NCI-H82 (cell line): ENCODE measurements at places on chromosomes 7 and 10.
A peak's percentile ranks its signal among the peaks of the same experiment; 100 is the strongest.

DNA sequence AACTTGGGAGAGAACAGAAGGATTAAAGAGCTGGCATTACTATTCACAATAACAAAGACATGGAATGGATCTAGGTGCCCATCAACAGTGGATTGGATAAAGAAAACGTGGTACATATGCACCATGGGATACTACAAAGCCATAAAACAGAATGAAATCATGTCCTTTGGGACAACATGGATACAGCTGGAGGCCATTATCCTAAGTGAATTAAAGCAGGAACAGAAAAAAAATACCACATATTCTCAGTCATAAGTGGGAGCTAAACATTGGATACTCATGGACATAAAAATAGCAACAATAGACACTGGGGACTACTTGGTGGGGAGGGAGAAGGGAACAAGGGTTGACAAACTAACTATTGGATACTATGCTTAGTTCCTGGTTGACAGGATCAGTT lies 133.2 kb upstream of the ITGB1 start:
- DNase-seq = no peak

- peak; percentile 93 for DNase-seq
Measured at GRCh38 chr7:84194484-84195271, at the start of gene SEMA3A. Gene SEMA3A (minus strand): TSS chr7:84194789. CDS start chr7:84194586, 203 bp downstream.

GRCh38 chr7:29329686-29330085 lies 135.1 kb downstream of the CHN2 start:
- no peak for DNase-seq

GRCh38 chr10:110268442-110268841 lies 36.3 kb downstream of the SMNDC1 start:
- no peak for DNase-seq

- no peak for DNase-seq
Measured at GRCh38 chr7:158110034-158110590, 477.5 kb downstream of the PTPRN2 start.

GRCh38 chr10:34206078-34206934 lies 608.8 kb downstream of the PARD3 start:
- no peak for DNase-seq

DNA sequence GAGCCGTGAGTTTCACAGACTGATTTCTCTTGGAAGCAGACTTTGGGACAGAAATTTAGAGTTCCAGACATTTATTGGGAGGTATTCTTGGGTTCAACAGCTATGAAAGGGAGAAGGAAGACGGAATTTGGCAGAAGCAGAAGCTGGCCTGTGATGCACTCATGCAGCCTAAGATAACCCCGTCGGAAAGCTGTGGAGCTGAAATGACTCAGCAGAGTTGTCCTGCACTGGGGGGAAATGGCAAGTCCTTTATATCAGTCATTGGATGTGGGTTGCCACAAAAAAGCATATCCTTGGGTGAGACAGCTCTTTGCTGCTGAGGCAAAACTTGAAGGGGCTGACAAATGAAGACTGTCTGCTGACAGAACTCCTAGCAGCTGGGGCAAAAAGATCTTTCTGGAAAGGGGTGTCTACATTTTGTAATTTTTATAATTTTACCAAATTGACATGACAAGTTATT lies 11.5 kb upstream of the MICU1 start:
- DNase-seq = no peak

DNA sequence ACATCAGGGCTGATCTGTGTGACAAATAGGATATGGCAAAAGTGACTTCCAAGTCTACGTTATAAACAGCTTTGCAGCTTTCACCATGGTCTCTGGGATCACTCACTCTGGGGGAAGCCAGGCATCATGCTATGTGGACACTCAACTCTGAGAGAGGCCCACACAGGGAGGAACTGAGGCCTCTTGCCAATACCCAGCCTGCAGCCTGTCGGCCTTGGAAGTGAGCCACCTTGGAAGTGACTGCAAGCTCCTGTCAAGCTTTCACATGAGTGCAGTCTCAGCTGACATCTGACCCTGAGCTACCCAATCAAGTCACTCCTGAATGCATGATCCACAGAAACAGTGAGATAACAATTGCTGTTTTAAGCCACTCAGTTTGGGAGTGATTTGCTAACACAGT lies 56.5 kb downstream of the MMRN2 start:
- DNase-seq = no peak

DNA sequence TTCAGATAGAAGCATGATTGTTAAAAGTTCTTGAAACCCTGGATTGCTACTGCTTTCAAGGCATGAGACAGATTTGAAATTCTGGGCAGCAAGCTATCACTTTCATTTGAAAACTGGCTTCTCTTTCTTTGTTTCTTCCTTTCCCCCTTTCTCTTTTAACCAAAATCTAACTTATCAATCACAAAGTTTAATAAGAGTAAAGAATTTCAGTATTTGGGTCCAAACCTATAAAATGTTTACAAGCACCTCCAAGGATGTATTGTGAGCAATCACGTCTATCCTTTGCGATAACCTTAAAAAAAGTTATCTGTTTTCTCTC lies 21.6 kb upstream of the RPA3 start:
- no peak for DNase-seq

- DNase-seq = no peak
Measured at GRCh38 chr10:124721330-124722045, 22.7 kb downstream of the FAM53B start.

DNA sequence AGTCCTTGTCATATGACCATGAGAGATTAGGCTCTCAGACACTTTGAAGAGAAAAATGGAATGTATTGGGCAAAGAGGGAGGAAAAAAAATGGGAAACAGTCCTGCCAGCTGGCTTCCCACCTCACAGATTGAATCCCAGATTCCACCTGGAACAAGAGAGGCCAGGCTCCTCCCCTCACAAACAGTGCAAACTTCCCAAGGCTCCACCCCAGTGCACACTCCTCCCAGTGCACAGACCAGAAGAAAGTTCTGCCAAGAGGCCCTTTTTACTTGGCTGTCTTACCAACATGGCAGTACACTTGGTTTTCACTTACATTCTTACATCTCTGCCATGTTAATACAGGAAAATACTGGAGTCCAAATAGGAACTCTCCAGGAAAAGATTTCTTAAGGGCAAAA lies 202.3 kb downstream of the AHR start:
- no peak for DNase-seq

DNA sequence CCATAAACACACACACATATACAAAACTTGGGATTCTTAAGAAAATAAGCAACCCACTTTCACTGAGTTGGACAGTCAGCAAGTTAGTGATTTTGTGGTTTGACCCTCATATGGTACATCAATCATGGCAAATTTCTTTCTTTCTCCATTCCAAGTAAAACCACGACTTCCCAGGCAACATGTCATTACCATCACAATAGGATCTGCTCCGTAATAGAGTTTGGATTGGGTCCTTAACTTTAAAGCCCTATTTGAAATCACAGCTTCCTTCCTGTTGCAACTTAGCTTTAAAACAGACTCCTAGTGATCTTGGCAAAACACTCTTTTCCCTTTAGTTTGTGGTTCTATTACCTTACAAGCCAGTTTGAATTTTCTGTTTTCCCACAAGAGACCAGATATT lies 483.6 kb downstream of the INHBA start:
- DNase-seq = no peak

DNA sequence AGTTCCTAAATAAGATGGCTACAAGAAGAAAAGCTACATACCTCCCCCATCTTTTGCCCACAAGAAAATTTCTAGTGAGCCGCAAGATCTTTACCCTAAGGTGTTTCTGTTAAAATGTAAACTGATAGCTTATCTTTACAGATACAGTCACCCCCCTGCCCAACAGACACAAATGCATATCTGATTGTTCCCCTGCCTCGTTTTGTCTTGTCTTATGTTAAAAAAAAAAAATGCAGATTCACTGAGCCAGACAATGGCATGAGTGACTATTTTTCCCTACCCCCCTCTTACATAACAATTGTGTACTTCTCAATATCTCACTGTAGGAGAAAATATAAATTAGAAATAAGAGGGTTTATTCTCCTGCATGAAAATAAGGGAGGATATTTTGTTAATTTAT lies 8.5 kb downstream of the ZNF138 start:
- DNase-seq = no peak

DNA sequence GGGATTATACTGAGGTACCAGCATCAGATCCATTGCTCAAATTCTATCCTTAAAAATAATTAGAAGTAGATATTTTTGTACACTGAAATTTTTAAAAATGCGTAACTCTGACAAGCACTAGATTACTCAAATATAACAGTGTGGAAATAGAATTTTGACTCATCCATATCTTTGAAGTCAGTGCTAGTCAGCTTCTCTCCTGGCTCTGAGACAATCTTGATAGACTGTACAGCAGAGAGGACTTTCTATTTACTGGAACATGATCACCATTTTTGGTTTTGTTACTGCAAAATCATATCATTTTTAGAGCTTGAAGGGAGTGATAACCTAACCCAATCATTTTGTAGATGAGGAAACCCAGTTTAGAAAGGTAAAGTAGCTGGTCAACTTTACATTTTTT lies 195.0 kb downstream of the MTERF1 start:
- DNase-seq = no peak

DNA sequence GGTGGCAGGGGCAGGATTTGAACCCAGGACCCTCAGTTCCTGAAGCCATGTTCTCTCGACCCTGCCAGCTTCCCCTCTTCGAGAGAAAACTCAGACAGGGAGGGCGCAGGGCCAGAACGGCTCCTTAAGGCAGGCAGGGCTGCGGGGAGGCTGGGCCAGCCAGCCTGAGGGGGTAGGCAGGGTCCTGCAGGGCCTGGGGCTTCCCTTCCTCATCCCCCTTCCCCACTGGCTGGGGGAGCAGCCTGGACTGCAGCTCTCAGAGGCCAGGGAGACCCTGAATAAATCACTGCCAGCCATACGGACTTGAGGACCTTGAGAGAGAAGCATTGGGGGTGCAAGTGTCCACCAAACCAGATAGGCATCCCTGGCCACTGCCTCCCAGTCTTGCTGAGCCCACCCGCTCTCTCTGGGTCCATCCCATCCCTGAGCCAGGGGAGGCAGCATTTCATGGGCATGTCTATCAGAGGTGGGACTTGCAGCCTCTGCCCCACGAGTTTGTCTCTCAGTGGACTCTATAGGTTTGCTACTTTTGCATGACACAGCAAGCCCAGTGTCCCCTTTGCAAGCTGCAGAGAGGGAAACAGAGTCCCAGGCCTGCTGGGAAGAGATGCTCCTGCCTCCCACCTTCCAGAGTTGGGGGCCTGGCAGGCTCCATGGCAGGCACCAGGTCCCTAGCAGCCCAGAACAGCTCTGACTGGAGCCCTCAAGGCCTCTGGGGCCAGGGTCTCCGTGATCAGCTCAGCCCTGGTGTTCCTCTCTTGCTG lies 70.9 kb downstream of the MYL10 start:
- no peak for DNase-seq

DNA sequence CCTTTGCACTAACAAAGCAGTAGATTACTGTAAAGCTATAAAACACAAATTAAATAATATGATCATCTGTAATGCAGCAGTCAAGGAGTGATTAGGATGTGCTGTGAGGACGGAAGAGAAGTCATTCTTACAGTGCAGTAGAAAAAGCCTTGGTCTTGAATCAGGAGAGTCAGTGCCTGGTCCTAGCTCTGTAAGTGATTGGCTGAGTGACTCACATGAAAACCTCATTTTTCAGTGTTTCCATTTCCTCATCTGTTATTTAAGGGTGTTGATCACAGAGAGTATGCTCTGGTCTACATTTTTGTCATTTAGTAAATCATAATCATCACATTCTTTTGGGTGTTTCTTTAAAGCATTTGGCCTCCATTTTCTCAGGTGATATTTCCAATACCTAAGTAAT lies 717.8 kb downstream of the LRMDA start:
- no peak for DNase-seq

DNA sequence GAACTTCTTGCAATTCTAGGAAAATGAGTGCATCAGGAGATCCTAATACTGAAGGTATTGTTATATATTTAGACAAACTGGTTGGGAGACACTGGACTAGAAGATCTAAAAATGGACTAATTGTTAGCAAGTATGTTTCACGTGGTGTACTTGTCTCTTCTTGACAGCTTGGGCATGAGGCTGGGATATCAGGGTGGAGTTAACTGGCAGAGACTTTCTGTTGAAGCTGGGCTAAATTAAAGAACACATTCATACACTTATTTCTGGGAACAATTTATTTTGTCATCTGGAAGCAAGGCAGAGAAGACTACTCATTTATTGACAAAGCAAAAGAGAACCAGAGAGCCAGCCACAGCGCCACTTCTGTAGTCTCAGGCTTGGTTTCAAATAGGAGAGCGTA lies 25.9 kb downstream of the TYW1 start:
- no peak for DNase-seq

- no peak for DNase-seq
Measured at GRCh38 chr7:131624536-131624935, 68.1 kb upstream of the PODXL start.

DNA sequence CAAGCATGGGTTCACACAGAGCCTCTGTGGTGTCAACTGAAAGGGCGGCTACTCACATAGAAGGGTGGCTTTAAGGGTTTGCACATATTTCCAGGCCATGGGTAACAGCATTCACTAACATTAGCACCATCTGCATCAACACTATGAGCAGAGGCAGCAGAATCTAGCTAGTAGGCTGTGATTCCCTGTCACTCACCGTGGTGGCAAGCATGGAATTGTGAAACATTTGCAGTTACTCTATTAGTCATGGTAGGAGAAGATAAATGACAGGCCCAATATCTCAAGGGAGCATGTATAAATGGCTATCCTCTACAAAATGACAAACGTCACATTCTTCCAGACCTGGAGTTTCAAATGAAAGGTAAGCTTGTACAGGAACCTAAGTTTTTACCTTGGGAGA lies 32.2 kb upstream of the CUBN start:
- DNase-seq = no peak

- no peak for DNase-seq
Measured at GRCh38 chr10:129525401-129525801, 58.4 kb downstream of the MGMT start.

DNA sequence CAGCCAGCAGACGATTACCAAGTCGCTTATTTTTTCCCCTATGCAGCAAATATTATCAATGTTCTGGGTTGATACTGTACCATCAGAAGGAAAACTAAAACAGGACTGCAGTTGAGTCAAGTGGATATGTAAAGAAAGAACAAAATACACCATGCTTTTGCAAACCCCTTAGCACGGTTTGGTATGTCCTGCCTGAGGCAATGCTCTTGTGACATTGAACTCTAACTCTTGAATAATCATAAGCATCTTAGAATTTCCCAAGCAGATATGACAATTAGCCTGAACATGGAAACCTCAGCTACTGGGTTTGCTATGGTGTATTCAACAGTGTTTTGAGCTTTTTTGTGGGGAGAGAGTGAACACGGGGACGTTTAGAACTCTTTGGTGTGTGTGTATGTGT lies 107.4 kb downstream of the ETV1 start:
- no peak for DNase-seq

- no peak for DNase-seq
Measured at GRCh38 chr10:102641402-102641801, 2.9 kb upstream of the TRIM8 start.

DNA sequence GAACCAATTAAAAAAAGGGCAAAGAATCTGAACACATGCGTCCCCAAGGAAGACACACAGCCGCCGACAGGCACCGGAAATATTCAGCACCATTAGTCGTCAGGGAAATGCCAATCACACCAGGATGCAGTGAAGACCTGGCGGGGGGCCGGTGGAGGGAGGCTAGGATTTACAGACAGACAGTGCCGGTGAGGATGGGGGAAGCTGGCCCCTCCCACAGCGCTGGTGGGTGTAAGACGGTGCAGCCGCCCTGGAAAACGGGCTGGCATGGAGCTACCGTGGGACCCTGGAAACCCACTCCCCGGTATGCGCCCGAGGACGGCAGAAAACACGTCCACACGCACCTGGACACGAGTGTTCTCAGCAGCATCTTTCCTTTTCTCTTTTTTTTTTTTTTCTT lies 4.8 kb upstream of the ADAP1 start:
- no peak for DNase-seq

- no peak for DNase-seq
Measured at GRCh38 chr7:138125598-138126111, 49.4 kb downstream of the AKR1D1 start.

GRCh38 chr10:77228559-77228958 lies 409.0 kb downstream of the KCNMA1 start:
- no peak for DNase-seq
